ENCODE measurements at places on chromosomes 5 and 9. TPM values are rescaled to one million over a fixed set of nuclear protein-coding genes. Genes with fewer than 3 reads are reported as not detected.

SPATA31C1 gene
- total RNA-seq = not detected

PPWD1 gene
- 27.6 TPM for total RNA-seq

LCN6 gene
- not detected for total RNA-seq

SUSD3 gene
- total RNA-seq = 0.27 TPM

SLC25A2 gene
- not detected for total RNA-seq

DNA sequence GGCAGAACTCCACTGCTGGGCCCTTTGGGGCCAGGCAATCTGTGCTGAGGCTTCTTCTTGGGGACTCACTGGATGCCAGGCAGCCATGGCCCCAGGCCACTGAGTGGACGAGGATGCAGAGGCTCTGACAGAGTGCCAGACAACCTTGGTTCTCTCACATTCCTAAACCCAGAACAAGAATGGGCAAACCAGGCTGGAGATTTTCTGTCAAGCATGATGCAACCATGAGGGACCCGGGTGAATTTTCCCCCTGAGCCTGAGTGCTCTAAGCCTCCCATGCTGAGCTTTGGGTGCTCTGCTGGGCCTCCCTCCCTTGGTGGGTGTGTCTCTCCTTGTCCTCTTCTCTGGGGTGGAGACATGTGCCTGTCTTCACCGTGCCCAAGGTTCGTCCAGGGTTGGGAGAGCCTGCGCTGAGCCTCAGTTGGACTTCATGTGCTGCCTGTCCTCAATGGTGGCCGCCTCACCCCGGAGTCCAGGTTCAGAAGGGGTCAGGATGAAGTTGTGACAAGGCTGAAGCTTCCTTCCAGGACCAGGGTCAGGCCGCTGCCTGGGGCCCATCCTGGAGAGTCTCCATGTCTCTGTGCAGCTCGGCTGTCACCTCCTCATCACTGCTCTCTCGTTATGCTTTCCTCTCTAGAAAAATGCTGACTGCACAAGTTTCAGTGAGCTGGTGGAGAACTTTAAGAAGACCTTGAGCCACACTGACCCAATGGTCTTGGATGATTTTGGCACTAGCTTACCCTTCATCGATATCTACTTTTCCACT is 24.1 kb downstream of the PITX1 start:
- no peak for DNase-seq

DNA sequence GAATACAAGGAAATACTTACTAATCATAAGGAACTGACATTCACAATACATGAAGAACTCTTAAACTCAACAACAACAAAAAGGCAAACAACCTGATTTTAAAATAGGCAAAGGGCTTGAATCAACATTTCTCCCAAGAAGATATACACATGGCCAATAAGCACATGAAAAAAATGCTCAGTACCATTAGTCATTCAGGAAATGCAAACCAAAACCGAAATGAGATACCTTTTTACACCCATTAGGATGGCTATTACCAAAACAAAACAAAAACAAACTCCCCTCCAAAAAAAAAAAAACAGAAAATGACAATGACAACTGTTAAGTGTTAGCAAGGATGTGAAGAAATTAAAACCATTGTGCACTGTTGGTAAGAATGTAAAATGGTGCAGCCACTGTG is 104.1 kb upstream of the ZNF462 start:
- DNase-seq = no peak

DNA sequence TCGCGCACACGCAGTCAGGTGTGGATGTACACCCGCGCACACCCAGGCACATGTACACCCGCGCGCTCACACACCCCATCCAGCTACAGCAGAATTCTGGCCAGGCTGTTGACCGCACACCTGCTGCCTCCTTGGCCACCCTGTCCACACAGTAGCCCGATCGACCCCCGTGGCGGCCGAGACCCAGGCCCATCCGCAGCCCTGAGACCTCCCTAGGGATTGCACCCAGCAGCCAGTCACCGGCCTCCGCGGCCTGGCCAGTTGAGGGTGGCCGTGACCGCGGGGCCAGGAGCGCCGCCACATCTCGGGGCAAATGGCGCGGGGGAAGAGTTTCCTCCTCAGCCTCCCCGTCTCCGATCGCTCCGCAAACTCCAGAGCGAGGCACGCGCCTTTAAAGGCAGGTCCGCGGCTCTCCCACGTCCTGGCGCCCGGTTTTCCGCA is 774 bp upstream of the ADAMTS16 start:
- DNase-seq = no peak

GRCh38 chr9:92970467-92970923 is 23.2 kb downstream of the FGD3 start:
- no peak for DNase-seq

GRCh38 chr9:27377147-27377807 is 80.3 kb upstream of the EQTN start:
- DNase-seq = no peak

DNA sequence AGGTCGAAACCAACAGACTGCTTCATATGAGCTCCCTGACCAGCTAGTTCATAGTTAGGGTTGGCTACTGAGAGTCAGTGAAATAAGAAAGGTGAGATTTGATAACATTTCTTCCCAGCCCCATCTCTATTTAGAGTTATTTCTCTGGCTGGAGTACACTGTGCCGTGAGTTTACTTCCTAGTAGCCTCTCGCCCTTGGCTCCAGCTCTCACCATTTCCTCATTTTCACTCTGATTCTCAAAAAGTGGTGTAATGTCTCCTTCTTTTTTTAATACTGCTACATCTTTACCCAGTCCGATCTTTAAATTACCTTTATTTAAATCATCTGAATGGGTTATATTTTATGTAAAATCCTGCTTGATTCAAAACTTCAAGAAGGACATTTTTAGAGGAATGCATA is 100.4 kb upstream of the FAM174A start:
- DNase-seq = no peak

DNA sequence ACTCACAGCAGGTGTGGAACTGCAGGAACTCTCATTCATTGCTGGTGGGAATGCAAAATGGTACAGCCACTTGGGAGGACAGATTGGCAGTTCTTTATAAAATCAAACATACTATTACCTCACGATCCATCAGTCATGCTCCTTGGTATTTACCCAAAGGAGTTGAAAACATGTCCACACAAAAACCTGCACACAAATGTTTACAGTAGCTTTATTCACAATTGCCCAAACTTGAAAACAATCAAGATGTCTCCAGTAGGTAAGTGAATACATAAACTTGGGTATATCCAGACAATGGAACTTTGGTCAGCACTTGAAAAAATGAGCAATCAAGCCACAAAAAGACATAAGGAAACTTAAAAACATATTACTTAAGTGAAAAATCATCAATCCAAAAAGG is 215.5 kb downstream of the IRX1 start:
- DNase-seq = no peak

GRCh38 chr5:89546657-89547056 is 663.7 kb upstream of the MEF2C start:
- no peak for DNase-seq

- DNase-seq = no peak
Measured at GRCh38 chr9:131735238-131736128, 4.4 kb downstream of the RAPGEF1 start.

DNA sequence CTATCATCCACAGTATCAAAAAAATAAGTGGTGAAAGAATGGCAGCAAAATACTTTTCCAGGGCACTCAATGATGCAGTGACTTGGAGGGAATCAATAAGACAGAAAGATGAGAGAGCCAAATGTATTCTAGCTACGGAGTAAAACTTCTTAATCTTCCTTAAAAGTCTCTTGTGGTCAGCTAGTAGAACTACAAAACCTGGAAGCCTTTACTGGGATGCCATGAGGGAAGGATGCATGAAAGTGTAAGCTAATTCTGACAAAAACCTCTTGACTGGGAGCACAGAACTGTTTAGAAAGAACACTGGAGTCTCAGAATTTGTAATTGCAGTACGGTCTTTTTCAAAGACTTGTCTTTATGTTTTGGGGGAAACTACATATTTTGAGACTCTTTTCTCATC is 432.8 kb upstream of the PTPRD start:
- DNase-seq = no peak

DNA sequence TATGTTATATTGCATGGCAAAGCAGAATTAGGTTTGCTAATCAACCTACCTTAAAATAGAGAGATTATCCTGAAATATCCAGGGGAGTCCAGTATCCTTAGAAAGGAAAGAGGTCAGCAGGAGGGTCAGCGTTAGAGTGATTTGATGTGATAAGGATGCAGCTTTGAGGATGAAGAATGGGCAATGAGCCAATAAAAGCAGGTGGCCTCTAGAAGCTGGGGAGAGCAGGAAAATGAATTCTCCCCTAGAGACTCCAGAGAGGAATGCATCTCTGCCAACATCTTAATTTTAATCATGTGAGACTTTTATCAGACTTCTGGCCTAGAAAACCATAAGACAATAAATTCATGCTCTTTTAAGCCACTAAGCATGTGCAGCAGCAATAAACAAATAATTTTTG is 65.7 kb upstream of the SYK start:
- no peak for DNase-seq
